ENCODE measurements at places on chromosomes 12 and 14. TPM values are rescaled to one million over a fixed set of nuclear protein-coding genes. Genes with fewer than 3 reads are reported as not detected.

Gene TMEM132C
- not detected for total RNA-seq

Gene OTX2
- 12.0 TPM for total RNA-seq

Gene TSPAN8
- total RNA-seq, result not detected

Gene ACRBP
- 19.3 TPM for total RNA-seq
